ENCODE measurements at places on chromosomes 5 and 9.

- peak; percentile 97 for DNase-seq
Measured at GRCh38 chr5:175696139-175696854, 38.4 kb downstream of the HRH2 start.

DNA sequence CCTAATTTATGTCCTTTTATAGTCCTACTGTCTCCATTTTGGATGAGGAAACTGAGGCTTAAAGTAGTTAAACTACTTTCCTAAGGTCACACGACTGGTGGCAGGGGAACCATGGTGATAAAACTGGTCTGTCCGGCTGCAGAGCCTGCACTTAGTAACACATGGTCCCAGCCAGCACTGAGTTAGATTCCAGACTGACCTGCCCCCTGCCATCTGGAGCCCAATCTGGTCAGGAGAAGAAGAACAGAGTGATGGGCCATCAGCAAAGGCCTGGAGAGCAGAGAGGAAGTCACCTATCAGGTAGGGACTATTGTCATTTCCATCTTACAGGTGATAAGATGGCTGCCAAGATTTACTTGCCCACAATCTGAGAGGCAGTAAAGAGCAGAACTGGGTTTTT, 86.6 kb upstream of the SLC25A48 start:
- no peak for DNase-seq

GRCh38 chr5:127995556-127995955, 88.0 kb upstream of the SLC12A2 start:
- no peak for DNase-seq

DNA sequence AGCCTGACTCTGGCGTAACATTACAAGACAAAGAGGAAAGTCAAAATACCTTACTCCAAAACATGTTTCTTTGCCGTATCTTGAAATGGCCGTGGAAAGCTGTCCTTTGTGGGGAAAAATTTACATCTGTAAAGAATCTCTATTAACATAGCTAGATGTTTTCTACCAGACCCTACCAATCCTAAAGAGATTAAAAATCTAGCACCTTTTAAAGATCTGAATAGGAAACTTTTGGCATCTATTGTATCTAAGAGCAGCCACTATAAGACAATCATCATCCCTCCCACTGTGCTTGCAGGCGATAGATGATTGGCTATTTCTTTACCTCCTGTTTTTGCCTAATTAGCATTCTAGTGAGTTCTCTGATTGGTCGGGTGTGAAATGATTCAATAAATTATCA, 82.5 kb upstream of the SNCAIP start:
- no peak for DNase-seq

DNA sequence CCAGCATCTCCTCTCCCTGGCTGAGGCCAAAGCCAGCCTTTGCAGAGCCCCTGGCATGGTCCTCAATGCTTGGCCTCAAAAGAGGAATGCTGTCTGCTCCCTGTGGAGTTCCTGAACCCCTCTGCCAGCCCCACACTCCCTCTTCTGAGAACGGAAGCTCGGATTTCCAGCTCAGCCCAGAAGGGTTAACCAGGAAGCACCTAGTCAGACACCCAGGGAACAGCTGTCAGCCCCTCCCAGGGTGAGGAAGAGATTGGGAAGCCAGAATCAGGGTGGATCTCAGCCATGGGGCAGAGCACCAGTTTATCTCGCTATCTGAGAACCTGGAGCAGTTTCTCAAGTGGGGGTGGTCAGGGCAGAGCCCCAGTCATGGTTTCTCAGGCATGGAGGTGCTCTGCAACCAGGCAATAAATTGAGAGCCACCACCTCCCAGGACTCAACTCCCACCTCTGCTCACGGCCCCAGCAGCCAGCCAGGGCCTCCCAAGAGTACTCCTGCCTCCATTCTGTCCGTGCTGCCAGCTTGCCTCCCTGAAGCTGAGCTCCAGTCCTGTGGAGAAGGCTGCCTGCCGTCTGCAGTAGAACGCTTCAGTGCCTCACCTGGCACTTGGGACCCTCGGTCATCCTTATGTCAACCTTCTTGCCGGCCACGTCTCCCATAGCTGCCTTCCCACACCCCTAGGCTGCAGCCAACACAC, 7.6 kb downstream of the FOXE1 start:
- DNase-seq, result no peak

- DNase-seq, result no peak
Measured at GRCh38 chr5:32168460-32169033, 5.6 kb downstream of the GOLPH3 start.

DNA sequence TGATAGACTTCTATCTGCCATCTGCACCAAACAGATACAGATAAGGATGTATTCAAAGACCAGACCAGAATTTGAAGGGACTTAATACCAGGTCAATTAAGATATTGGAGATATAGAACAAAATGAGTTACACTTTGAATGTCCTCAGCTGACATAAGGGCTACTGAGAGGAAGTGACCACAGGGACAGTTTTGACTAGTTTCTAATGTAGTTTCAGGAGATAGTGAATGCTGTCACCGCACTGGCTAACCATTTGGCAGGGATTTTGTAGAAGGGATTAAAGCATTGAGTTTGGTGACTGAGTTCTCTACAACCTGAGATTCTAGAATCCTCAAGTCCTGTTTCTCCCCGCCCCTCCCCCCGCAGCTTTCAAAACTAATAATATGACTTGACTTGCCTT, 22.7 kb downstream of the CCNH start:
- no peak for DNase-seq

DNA sequence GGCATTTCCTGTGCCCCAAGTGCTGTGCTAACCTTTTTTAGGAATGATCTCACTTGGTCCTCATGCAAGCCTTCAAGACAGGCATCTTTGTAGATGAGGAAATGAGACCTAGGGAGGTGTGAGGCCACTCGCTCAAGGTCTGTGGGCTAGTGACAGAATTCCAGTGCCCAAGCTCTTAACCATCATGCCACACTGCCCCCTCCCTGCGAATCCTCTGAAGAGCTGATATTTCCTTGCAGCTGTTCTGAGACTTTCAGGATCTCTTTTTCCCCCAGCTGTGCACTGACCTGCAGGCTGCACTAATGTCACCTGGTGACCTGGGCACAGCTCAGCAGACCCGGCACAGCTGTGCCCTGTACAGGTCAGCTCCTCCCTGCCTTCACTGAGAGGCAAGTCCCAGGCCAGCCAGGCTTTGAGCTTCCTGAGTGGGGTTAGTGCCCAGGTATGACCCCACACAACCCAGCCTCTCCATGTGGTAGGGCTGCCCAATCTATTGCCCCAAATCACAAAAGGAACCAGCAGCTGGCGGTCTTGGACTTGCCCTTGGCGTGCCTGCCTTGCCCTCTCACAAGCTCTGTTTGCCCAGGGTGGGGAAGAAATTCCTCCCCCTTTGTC, 32.7 kb downstream of the MORN5 start:
- DNase-seq, result peak; percentile 20

GRCh38 chr5:139903795-139904565, 108.4 kb downstream of the PSD2 start:
- no peak for DNase-seq

- peak; percentile 71 for DNase-seq
Measured at GRCh38 chr5:6359555-6360322, 18.6 kb downstream of the MED10 start.

DNA sequence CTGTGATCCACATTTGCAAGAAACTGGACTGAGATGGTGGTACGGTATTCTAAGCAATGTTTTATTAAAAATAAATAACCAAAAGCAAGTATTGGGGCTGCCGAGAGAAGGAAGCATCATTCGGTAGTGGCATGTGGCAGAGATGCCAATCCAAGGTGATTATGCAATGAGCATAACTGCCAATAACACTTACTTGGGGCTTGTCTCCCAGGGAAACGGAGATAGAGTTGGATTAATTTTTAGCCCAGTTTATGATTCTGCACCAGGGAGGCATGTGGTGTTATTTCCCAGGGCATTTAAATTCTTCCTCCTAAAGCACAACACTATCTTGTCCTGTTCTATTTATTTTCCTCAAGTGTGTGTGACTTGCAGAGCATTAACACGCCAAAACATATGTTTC, 17.9 kb downstream of the SLC24A2 start:
- no peak for DNase-seq

DNA sequence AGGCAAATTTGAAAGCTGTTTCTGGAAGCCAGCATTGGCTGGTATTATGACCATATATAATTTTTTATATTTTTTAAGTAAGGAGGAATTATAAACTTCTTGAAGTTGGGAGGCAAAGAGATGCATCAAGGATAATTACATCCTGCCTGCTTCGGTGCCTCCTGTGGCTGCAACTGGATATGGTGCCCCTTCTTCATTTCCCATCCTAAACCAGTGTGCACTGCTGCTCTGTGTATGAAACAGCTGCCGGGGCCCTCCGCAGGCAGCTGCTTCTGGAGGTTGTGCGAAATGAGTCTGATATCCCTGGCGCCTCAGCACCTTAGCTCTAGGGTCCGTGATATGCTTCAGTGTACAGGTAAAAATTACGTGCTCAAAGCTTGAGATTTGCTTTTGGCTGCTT, 304.2 kb downstream of the ENC1 start:
- no peak for DNase-seq

DNA sequence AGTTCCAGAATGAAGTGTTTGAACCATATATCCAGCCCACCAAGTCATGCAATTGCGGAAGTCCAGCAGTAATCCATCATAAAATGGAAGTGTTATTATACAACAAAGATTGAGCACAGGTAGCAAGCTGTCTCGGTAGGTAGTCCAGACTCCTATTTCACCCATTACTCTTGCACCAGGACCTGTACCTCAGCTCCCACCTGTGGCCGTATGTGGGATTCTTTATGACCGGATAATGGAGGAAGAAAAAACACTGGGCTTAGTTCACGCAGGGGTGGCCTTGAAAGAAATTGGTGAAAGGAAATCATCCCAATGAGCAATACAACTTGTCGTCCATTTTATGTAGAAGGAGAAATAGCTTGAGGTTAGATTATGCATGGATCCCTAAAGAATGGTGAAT, 216.3 kb downstream of the ESM1 start:
- no peak for DNase-seq

GRCh38 chr9:33992632-33993031, 56.1 kb downstream of the UBAP2 start:
- DNase-seq, result no peak

GRCh38 chr9:71937898-71938297, 26.5 kb downstream of the C9orf85 start:
- no peak for DNase-seq

DNA sequence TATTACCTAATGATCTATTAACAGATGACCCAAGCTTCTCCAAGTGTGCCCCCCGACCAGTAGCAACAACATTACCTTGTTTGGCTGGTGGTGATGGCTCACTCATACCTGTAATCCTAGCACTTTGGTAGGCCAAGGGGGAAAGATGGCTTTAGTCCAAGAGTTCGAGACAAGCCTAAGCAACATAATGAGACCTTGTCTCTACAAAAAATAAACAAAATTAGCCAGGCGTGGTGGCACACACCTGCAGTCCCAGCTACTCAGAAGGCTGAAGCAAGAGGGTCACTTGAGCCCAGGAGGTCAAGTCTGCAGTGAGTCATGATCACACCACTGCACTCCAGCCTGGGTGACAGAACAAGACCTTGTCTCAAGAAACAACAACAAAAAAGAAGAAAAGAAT, 62.9 kb downstream of the GCNT1 start:
- no peak for DNase-seq

GRCh38 chr9:71303351-71303750, 181.9 kb upstream of the TRPM3 start:
- DNase-seq, result no peak

DNA sequence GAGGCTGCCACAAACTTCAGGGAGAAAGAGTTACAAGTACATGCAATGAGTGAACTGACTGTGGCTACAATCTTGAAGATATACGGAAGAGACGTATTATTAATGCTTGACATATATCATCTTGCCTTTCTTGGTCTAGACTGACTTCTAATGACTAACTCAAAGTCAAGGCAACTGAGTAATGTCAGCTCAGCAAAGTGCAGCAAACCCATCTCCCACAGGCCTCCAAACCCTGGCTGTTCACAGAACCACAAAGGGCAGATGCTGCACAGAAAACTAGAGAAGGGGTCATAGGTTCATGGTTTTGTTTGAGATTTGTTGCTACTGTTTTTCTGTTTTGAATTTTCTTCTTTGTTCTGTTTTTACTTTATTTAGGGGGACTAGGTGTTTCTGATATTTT, 21.0 kb downstream of the IL7R start:
- no peak for DNase-seq

DNA sequence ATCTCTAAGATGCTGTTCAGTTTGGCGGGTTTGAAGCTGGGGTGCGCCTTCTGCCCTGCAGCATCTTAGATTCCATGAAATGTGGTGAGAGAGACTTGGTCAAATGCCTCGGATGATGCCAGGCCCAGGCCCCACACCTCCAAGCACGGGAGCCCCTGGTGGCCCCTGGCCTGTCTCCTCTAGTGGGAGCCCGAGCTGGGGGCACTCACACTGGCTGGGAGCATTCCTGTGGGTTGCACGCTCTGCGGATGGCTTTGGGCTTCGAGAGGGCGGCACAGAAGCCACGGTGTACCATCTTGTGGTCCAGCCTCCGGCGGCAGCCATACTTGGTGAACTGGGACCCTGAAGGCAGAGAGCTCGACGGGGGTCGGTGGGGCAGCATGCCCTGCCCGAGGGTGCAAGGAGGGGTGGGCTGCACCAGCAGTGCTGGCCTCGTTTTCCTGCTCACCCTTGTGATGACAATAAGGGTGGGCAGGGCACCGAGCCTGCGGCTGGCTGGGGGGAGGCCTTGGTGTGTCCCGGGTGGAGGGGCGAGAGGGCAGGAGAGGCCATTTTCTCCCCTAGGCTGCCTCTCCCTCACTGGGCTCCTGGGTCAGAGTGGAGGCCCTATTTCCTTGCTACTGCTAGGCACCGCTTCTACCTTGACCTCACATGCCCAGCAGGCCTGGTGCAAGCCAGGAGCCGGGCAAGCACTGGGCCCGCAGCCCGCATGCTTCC, 65.8 kb downstream of the ZNF354C start:
- no peak for DNase-seq

GRCh38 chr5:112434641-112435040, 15.6 kb upstream of the EPB41L4A start:
- DNase-seq, result no peak

DNA sequence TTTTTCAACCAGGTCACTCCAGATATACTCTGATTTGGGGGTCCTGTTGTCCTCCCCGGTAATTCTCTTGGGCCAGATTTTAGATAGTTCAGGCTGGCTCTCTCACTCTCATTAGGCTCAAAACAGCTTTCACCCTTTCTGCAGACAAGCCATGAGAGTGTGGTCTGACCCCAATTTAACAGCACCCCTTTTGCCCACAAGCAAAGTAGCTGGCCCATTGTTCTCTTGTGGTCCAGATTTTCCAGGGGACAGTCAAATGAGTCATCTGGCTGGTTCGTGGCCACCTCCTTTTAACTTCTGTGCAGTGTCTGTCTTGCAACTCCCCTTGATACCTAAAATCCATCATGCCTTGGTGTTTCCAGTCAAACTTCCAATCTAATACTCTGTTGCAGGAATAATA, 16.5 kb downstream of the BHMT2 start:
- no peak for DNase-seq

- DNase-seq, result no peak
Measured at GRCh38 chr5:138636398-138636944, 61.3 kb upstream of the HSPA9 start.

GRCh38 chr5:135706893-135707292, 127.6 kb upstream of the SLC25A48 start:
- no peak for DNase-seq

DNA sequence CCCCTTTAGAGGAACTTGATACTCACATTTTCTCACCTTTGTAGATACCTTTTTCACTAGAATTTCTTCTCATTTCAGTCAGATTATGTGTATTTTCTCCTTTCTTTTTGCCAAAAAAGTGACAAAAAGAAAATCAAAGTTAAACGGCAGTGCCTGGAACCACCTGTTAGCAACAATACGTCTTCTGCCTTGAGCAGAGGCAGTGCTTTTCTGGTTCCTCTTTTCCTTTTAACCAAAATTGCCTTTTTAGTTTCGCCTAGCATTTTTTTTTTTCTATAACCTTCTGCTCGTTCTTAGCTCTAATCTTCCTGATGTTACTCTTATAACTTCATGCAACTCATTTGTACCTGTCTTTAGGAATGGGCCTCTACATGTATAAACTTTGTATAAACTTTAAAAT, 26.1 kb downstream of the SMIM32 start:
- no peak for DNase-seq

Measured in NB4 (cell line).